ENCODE measurements at places on chromosomes 5 and 9.
A peak's percentile ranks its signal among the peaks of the same experiment; 100 is the strongest.

DNA sequence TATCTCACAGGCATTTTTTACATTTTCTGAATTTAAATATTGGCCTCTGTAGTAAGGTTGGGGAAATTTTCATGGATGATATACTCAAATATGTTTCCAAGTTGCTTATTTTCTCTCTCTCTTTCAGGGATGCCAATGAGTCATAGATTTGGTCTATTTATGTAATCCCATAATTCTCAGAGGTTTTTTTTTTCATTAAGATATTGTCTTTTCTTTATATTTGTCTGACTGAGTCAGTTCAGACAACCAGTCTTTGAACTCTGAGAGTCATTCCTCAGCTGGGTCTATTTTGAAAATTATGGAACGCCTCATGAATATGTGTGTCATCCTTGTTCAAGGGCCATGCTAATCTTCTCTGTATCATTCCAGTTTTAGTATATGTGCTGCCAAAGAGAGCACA lies 223.2 kb downstream of the PCSK1 start:
- DNase-seq = no peak

GRCh38 chr5:176812269-176813259 lies 2.2 kb downstream of the UNC5A start:
- DNase-seq = peak; percentile 50

DNA sequence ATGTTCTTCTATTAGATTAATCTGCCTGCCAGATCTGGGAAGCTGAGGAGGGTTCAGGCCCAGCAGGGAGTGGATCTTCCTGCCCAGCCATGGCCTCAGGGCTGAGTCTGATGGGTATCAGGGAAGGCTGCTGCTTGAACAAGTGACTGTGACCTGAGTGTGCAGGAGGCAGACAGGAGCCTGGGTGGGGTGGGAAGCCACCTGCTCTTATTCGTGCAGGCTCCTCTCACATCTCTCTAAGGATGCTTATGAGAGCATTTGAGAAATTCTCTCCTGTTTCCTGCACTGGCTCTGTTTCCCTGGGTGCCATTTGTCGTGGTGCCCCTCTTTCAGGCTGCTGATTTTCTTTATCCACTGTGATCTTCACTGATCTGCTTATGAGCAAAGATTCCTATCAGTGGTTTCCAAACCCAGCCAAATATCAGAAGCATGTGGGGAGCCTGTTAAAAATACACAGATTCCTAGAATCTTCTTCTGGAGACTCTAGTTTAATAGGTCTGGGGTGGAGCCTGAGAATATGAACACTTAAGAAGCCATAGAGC lies 2.1 kb downstream of the RGS3 start:
- no peak for DNase-seq

DNA sequence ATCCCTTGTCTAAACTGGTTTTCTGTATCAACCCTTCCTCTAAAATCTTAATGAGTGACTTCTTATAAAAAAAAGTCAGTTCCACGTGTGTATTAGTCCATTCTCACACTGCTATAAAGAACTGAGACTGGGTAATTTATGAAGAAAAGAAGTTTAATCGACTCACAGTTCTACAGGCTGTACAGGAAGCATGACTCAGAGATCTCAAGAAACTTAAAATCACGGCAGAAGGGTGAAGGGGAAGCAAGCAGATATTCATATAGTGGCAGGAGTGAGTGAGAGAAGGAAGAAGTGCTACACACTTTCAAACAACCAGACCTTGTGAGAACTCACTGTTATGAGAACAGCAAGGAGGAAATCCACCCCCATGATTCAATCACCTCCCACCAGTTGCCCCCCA lies 307.8 kb upstream of the ARRDC3 start:
- DNase-seq = no peak

- no peak for DNase-seq
Observed at GRCh38 chr9:20384642-20385041, 237.7 kb downstream of the MLLT3 start.

DNA sequence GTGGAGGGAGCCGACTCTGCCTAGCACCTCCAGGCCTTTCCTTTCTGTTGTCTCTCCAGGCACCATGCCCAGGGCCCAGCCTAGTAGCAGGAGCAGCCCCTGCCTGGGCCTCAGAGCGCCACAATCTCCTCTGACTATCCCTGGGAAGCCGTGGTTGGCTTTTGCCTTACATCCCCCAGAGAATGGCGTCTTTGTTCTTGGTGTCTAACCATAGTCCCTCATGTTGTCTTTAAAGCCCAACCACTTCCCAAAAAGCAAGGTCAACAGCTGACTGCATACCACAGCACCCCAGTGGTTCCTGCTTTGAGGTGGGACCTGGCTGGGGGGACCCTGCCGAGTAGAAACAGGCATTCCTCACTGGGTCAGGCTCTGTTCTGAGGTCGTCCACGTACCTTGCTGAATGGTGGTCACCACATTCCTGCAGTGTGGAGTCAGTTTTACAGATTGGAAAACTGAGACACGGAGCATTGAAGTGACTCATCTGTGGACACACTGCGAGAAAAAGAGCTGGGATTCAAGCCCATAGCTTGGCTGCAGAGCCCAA lies 13.7 kb upstream of the CERCAM start:
- DNase-seq = no peak

DNA sequence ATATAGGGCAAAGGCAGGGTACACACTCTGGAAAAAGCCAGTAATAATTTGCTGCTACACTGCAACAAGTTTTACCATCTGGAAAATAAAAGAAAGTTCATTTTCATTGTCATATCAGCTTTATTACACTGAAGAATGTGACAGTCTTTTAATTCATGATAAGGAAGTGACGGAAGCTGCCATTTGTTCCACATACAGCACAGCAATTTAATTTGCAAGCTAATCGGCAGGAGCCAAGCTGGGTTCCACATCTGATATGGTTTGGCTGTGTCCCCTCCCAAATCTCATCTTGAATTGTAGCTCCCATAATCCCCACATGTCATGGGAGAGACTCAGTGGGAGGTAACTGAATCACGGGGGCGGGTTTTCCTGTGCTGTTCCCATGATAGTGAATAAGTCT lies 16.5 kb downstream of the PRELID2 start:
- no peak for DNase-seq

DNA sequence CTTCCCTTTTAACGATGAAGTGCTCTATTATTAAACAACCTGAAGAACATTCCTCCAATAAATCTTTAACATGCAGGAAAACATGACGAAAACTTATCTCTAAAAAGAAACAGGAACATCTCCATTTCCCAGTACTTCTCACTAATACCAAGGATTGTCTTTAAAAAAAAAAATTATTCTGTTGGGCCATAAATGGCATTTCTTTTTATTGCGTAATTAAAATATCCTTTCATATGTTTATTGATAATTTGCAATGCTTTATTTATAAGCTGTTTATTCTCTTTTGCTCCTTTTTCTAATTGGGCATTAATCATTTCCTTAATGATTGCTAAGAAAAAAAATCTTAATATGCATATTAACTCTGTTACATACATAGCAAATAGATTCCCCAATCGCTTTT lies 18.9 kb downstream of the LIFR start:
- no peak for DNase-seq

GRCh38 chr9:87518702-87519335 lies 21.2 kb downstream of the DAPK1 start:
- DNase-seq = no peak

DNA sequence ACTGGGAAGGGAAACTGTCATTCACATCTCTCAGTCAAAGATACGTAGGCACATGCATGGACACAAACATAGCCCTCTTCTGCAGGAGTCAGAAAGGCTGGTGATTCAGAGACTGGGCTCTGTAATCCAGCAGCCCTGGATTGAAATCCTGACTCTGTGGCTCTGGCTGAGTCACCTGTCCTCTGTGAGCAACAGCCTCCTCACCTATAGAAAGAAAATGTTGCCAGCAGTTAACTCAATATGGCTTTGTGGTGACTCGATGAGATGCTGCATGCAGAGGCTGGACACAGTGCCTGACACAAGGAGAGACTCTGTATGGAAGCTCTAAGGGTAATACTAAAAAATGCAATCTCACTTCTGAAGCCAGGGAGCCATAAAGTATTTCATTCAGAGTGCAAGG lies 23.9 kb upstream of the CDKN2AIPNL start:
- DNase-seq = no peak

DNA sequence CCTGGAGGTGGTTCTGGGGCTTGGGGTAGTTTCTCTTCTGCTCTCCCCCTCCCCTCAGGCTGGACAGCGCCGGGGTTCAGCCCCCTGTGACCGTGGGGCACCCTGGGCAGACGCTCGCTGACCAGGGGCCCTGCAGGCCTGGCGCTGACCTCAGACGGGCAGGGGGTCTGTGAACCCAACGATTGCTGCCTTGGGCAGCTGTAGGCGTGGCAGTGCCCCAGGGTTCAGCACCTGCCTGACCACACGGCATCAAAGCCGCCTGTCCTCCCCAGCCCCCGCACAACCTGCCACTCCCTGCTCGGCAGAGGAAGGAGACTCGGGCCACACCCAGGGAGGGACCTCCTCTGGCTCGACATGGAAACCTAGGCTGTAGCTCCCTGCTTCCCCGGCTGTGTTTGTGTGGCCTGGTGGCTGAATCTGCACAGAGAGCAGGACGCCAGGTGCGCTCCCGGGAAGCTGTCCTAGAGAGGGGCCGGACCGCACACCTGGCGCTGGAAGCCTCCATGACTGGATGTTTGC lies 12.2 kb downstream of the LCN12 start:
- no peak for DNase-seq

- DNase-seq = no peak
Observed at GRCh38 chr5:169788168-169788567, 151.1 kb downstream of the DOCK2 start.

GRCh38 chr5:66933066-66933465 lies 263.5 kb downstream of the CD180 start:
- no peak for DNase-seq

DNA sequence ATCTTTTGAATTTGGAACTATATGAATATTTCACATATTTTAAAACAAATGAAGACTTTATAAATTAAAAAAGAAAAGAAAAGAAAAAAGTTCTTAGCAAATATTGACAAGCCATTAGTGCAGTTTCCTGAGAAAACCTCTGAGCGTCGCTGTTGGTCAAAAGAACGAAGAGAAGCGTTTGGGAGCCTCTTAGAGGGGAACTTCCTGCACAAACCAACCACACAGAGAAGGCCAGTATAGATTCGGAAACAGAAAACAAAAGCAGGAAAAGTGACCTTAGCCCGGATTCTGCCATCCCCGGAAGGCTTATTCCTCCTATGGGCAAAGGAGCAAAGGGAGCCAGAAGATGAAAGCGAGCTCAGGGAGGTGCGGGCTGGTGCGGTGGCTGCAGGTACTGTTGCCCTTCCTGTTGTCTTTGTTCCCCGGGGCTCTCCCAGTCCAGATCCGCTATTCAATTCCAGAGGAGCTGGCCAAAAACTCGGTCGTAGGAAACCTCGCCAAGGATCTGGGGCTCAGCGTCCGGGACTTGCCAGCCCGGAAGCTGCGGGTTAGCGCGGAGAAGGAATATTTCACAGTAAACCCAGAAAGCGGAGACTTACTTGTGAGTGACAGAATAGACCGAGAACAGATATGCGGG lies at the start of gene PCDHGB2:
PCDHGB2 (plus strand) TSS at position 205 of the 637 bp plus-strand sequence; CDS start at position 347, 142 bp downstream.
- peak; percentile 40 for DNase-seq

DNA sequence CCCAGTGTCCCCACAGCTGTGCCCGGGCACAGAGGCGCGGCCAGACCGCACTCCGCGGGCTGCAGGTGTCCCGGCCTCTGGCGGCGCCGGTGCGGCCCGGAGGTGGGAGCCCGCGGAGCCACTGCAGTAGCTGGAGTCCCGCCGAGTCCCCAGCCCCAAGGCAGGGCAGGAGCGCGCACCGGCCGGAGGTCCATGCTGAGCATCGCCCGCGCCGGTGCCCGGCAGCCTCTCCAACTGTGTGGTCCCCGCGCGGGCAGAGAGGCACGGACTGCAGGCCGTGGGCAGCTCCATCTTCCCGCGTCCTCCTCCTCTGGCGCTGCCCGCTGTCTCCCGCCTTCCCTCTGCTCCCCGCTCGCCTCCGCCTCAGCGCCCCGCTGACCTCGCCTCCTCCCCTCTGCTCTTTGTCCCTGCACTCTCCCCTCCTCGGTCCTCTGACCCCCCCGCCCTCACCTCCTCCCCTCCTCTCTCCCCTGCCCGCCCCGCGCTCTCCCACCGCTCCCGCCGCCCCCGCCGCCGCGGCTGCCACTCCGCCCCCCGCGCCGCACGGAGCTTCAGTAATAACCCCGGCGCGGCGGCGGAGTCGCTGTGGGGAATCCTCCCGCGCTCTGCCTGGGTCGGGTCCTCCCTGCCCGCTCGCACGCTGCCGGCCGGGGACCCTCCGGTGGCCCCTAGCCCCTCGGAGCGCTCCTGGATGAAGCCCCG lies at the start of gene ADAMTS16:
ADAMTS16 (plus strand) TSS at position 554 of the 702 bp plus-strand sequence; CDS start at position 692, 138 bp downstream.
- no peak for DNase-seq

GRCh38 chr5:14351845-14352712 lies 208.9 kb downstream of the TRIO start:
- DNase-seq = peak; percentile 83

- DNase-seq = no peak
Observed at GRCh38 chr5:116289276-116289675, 204.5 kb downstream of the COMMD10 start.

- peak; percentile 19 for DNase-seq
Observed at GRCh38 chr5:103703617-103704016, 141.0 kb upstream of the NUDT12 start.

DNA sequence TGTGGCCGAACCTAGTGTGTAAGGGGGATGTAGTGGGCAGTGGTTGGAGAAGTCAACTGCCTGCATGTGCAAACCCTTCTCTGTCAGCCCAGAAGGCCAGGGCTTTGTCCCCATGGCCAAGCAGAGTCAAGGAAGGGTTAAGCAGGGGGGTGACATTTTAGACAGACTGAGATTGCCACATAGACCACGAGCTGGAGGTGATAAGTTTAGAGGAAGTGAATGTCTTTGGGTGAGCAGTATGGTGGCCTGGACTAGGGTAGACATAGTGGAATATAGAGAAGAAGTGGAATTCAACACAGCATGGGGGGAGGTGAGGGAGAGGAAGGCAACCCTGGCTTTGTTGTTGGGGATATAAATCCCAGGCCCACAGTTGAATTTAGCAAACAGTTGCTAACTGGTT lies 38.7 kb upstream of the CDKN2AIPNL start:
- DNase-seq = no peak

DNA sequence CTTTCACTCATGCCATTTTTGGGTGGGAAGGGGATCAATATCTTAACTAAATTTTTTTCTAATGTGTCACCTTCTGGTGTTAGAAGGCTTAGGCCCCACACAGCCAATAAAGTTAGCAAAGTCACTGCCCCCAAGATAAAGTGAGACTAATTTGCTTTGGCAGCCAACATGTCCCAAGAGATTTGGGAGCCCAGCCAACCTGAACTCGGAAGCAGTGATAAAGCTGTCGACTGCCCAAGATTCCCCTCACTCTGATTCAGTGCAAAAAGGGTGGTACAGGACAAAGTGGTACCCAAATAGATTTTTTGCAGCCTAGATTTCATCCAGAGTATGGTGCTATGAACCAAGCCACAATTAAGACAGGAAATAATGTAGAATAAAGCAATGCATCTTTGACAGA lies 572.5 kb upstream of the ARRDC3 start:
- no peak for DNase-seq

GRCh38 chr5:175693741-175694140 lies 35.9 kb downstream of the HRH2 start:
- no peak for DNase-seq

- DNase-seq = peak; percentile 79
Observed at GRCh38 chr9:5799314-5799713, 33.6 kb downstream of the ERMP1 start.

GRCh38 chr5:31770132-31770720 lies 131.3 kb downstream of the PDZD2 start:
- no peak for DNase-seq

All from HT-29 (cell line).